ENCODE measurements at places on chromosomes 13 and 19.
A peak's percentile ranks its signal among the peaks of the same experiment; 100 is the strongest.

DNA sequence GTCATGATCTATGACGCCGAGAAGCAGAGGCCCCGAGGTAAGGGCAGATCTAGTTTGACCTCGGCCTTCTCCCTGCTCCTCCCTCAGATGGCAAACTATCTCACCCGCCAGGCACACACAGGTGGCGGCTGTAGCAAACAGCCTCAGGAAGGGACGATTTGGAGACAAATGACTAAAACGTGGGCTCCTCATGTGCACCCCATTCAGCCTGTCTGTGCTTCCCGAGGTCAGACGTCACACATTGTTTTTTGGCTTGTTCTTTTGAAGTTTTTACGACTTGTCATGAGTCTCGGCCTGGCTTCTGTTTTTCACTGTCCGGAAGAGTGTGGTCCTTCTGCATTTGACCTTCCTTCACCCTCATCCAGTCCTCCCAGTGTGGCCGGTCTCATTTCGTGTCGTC lies 15.0 kb downstream of the DAZAP1 start:
- DNase-seq, result no peak

DNA sequence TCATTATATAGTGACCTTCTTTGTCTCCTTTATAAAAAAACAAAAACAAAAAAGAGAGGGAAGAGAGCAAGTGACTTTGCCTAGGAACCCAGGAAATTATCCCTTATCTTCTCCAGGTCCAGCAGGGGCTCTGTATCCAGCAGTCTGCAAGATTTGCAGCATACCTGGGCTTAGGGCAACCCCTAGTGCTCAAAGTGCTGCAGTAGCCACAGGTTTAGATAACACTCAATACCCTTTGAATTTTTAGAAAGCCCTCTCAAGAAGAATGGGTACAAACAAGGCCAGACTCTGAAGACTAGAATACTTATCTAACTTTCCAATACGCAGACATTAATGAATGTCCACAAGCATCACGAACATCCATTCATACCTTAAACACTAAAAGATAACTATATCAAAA lies 43.2 kb downstream of the CCNA1 start:
- no peak for DNase-seq

- DNase-seq, result no peak
These were observed 43.6 kb downstream of the ANKRD27 start for GRCh38 chr19:32631381-32631780.

GRCh38 chr13:48806522-48806921 lies 152.8 kb downstream of the CYSLTR2 start:
- no peak for DNase-seq

GRCh38 chr19:10105509-10106099 lies 558 bp upstream of the PPAN start:
- peak; percentile 71 for DNase-seq

DNA sequence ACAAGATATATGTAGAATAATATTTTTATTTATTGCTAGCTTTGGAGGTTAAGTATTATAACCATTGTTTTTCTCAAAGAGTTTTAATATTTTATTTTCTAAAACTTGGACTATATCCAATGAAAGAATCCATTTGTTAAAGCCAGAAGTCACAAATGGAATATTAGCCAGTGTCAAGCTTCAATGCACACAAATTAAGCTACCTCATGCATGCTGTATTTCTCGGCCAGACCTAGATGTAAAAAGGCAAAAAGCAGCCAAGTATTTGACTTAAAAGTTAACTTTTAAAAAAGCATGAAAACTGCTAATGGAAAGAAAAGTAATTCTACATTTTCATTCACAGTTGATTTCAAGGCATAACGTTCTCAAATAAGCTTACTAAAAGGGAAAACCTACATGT lies 160.0 kb upstream of the ATXN8OS start:
- no peak for DNase-seq

- DNase-seq, result no peak
These were observed at the start of gene PPP1R12C for GRCh38 chr19:55116859-55117662. PPP1R12C (minus strand) TSS chr19:55117637; CDS start chr19:55117543, 94 bp downstream.

DNA sequence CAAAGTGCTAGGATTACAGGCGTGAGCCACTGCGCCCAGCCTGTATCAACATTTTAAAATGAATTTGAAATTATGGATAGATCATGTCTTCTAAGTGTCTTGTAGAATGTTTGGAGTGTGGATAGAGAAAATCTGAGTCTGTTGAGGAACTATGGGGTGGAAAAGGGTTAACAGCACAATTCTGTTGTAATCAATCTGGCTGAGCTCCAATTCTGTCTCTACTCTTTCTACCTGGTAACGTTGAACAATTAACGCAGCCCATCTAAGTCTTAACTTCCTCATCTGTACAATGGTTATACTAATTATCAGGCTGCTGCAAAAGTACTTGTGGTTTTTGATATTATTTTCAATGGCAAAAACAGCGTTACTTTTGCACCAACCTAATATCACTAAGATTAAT lies 4.1 kb downstream of the FPR2 start:
- DNase-seq, result no peak

- no peak for DNase-seq
These were observed 118.4 kb upstream of the CLDN10 start for GRCh38 chr13:95434111-95434510.

DNA sequence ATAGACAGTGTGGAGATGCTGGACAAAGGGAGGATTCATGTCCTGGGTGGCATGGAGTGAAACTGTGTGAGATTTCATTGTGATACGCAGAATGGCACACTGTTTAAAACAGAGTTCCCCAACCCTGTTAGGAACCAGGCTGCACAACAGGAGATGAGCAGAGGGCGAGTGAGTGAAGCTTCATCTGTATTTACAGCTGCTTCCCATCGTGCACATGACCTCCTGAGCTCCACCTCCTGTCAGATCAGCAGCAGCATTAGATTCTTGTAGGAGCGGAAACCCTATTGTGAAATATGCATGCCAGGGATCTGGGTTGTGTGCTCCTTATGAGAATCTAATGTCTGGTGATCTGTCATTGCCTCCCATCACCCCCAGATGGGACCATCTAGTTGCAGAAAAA lies 72.5 kb downstream of the RAP2A start:
- DNase-seq, result no peak

GRCh38 chr13:99043831-99044231 lies 66.0 kb upstream of the DOCK9 start:
- no peak for DNase-seq

- DNase-seq, result no peak
These were observed 15.5 kb downstream of the SETDB2 start for GRCh38 chr13:49459580-49459979.

- DNase-seq, result no peak
These were observed 53.4 kb downstream of the TRPM4 start for GRCh38 chr19:49210901-49211451.

GRCh38 chr13:63149375-63149774 lies 1733.7 kb upstream of the PCDH20 start:
- no peak for DNase-seq

DNA sequence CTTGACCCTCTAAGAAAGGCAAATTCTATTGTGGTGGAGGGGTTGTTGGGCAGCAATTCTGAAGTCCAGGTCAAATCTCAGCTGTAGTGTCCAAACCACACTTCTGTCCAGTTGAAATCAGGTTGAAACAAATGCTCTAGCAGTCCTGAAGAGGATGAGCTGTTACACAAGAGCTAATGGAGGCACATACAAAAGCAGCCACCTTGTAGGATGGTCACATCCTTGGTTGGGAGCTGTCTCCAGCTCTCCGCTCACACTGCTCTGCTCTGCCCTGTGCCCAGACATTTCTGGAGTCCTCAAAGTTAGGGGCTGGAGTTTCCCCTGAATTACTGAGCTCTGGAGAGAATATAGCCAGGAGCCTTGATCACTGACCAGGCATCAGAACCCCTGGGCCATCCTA lies 47.2 kb downstream of the GPR12 start:
- no peak for DNase-seq
